ENCODE measurements at places on chromosomes 1 and 21.

DNA sequence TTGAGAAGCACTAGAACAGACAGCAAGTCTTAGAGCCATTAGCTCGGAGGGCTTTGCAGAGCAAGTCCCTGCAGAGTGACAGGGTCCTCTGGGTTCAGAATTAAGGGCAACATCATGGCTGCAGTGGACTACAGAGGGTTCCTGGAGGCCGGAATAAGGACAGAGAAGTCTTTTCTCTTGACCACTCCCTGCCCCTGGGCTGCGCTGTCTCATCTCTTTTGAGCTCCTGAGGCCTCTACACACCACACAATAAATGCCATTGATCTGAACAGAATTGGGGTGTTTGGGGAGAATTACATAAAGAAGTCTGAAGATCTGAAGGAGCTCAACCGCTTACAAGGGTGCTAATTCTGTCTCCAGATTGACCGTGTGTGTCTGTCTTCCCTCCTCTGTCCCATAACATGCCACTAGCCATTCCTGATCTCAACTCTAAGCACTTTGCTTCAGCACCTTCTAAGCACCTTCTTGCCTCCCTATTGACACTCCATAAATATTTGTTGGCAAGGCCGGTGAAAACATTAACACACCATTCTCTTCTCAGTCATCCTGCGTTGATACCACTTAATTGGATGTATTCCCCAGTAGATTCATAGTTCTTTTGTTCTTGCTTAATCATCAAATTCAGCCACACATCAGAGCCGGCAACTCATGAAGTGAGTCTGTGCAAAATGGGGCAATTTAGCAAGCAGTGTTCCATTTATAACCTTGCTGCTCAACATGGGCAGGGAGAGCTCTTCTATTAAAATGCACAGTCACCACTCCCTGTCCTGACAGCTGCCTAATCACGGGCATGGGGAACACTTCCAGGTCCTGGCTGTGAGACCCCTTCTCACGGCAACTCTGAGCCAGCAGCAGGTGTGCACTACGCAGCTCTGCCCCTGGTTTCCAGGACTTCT is 49.7 kb downstream of the NMNAT2 start:
- DNase-seq = no peak

GRCh38 chr1:164969253-164969652 is 387.3 kb downstream of the LMX1A start:
- DNase-seq = no peak

GRCh38 chr1:186518395-186518794 is 57.5 kb upstream of the PDC start:
- DNase-seq = no peak

GRCh38 chr1:41609166-41609883 is 124.8 kb upstream of the EDN2 start:
- DNase-seq = no peak

- no peak for DNase-seq
Measured at GRCh38 chr1:213138391-213138790, 87.3 kb downstream of the RPS6KC1 start.

GRCh38 chr21:27320868-27321267 is 354.0 kb upstream of the ADAMTS5 start:
- DNase-seq = no peak

DNA sequence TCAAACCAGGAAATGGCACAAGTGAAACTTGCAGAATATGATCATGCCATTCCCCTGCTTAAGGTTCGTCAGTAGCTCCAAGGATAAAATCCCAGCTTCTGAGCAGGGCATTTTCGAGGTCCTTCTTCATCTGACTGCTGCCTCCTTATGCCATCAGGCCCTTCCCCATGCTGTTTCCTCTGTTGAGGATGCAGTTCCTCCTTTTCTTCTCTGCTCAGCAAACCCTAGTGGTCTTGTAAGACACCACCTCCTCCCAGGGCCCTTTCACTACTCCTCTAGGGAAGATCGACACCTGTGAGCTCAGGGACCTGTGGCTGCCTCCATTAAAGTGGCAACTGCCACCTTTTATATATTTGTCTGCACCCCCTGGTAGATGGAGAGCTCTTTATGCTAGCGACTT is 62.1 kb upstream of the JUN start:
- peak; percentile 57 for DNase-seq

GRCh38 chr1:21734526-21734925 is 48.4 kb downstream of the USP48 start:
- DNase-seq = no peak

- peak; percentile 48 for DNase-seq
Measured at GRCh38 chr1:45685308-45686014, 872 bp downstream of the GPBP1L1 start.

GRCh38 chr1:104671684-104672353 is 922.1 kb downstream of the AMY1C start:
- no peak for DNase-seq

DNA sequence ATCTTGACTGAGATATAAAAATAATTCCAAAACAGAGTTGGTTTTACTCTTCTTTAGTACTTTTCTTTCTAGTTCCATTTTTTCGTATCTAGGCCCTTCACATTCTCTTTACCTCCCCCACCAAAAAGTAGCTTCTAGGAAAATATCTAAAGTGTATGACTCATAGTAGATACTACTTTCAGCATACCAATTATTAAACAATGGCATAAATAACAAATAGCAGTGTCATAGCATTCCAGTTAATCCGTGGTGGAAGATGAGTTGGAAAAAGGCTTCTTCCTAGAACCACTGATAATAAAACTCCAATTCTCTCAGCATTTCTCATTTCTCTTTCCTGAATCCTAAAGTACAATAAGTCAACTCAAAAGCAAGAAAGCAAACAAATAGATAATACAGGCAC is 859.0 kb upstream of the B3GALT2 start:
- no peak for DNase-seq

GRCh38 chr1:182263706-182264105 is 127.9 kb downstream of the GLUL start:
- no peak for DNase-seq

DNA sequence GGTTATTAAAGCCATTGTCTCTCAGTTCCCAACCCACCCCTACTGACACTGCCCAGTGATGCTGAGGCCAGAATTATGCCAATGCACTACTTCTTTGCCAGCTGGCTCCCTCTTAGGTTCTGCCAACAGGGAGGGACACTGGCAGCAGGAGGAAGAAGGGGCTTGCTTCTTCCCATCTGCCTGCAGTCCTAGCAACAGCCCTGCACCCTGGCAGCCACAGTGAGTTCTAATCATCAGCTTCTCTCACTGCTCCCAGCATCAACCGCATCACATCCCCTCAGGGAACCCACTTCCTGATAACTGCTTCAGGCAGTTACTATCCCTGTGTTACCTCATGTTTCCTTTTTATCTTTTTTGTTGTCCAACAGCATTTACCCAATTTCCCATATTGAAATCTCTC is 86.2 kb downstream of the UBR4 start:
- DNase-seq = no peak

- no peak for DNase-seq
Measured at GRCh38 chr21:28754862-28755261, 237.8 kb downstream of the LTN1 start.

DNA sequence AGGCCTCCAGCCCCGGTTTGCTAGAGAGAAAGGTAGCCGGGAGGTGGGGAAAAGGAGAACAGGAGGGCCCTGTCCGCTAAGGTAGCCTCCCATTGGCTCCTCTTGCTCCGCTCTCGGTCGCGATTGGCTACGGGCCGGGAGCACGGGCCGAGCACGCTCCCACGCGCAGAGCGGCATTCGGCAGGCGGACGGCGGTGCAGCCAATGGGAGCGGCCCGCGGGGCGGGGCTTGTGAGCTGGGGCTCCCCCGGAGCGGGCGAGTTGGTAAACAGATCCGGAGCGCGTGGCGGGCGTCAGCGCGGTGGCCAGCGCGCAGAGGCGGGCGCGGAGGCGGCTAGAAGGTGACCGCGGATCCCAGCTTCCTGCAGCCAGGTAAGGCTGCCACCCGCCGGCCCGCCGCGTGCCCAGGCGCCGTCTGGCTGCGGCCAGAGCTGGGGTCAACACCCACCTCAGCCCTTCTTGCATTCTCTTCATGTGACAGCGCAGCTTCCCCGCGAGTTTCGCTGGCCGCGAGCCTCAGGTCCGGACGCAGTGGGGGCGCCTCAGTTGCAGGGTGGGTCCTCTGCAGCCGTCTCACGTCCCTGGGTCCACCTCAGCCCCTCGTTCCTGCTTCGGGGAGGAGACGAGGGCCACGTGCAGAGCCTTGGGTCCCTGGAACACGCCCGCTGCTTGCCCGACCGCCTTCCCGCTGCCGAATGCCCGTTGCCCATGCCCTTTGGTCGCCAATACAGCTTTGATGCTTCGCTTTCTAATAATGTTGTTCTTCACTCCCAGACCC is at the start of gene COQ8A:
Gene COQ8A, plus strand, starts transcription at position 266 of the 777 bp plus-strand sequence. CDS start 21,092 bp downstream, outside the sequence.
- peak; percentile 99 for DNase-seq

DNA sequence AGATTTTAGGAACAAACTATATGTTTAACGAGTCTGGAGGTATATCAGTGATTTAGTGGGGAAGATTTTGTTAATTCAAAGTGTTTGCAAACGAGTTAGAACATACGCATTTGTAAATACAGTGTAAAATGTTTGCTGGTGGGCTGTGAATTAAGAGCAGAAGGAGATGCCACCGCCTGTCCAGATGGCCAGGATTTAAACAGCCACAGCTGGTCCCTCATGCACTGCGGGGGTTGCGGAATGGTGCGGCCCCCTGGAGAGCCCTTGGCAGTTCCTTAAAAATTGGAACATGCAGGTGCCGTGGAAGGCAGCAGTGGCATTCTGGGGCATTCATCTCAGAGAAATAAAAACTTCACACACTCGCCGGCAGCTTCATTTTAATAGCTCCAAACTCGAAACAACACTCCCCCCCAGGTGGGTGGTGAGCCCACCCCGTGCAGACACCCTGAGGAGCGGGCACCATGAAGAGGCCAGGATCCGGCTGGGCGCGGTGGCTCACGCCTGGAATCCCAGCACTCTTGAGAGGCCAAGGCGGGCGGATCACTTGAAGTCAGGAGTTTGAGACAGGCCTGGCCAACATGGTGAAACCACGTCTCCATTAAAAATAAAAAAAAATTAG is 3.5 kb upstream of the C1orf159 start:
- DNase-seq = no peak

DNA sequence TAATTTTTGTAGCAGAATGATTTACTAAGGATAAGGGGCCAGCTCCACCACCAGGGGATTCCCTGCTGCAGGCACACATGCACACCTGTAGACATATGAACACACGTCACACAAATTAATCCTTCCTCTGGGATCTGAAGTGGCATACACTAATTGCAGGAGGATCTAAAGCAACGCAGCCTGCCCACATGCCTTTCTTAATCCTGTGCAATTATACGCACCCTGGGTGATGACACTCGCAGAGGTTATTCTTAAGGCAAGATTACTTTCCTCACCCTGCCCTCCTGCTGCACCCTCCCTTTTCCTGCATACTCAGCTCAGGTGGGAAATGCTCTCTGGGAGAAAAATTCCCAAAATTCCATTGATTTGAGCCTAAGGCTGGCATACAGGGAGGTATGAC is 7.5 kb upstream of the LORICRIN start:
- DNase-seq = no peak

- no peak for DNase-seq
Measured at GRCh38 chr1:12208271-12208670, 21.6 kb upstream of the VPS13D start.

GRCh38 chr21:16169102-16169511 is 439.3 kb downstream of the USP25 start:
- DNase-seq = peak; percentile 39

GRCh38 chr1:7771823-7772299 is 765 bp downstream of the VAMP3 start:
- DNase-seq = no peak

- peak; percentile 31 for DNase-seq
Measured at GRCh38 chr1:155940993-155941844, at the start of gene RXFP4. TSS of gene RXFP4 (plus strand) at chr1:155941638. CDS start at chr1:155941710, 72 bp downstream.

GRCh38 chr1:9960706-9961562 is 17.7 kb downstream of the NMNAT1 start:
- DNase-seq = no peak

DNA sequence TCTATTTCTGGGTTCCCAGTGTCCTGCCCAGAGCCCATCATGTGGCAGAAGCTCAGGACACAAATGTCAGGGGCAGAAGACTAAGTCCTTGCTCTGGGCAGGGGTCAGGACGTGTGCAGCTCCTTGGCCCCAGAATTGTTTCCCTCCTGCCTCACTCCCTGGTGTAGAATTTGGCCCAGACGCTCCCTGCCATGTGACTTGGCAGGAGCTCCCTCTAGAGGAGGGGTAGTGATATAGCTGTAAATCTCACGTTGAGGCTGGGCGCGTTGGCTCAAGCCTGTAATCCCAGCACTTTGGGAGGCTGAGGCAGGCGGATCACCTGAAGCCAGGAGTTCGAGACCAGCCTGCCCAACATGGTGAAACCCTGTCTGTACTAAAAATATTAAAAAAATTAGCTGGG is 91.2 kb downstream of the UBIAD1 start:
- peak; percentile 16 for DNase-seq

GRCh38 chr1:234517110-234517802 is 38.3 kb upstream of the TARBP1 start:
- DNase-seq = peak; percentile 67

DNA sequence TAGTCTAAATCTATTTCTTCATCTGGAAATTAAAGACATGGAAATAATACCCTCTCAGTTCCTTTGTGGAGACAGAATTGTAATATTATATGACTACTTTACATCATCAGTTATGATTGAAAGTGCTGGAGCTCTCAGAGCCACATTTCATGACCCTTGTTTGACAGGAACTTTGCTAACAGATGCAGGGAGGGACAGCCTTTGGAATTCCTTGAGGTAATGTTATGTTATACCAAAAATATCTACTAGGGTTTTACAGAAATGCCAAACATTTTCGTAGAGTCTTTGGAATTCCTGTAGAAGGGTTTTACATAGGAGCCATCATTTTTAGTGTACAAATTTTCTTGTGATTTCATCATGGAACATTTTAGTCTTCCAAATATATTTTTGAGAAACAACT is 57.4 kb upstream of the ADAMTS5 start:
- DNase-seq = no peak

GRCh38 chr1:171438441-171438840 is 46.9 kb upstream of the PRRC2C start:
- no peak for DNase-seq

GRCh38 chr1:160905617-160905989 is 20.6 kb upstream of the ITLN1 start:
- no peak for DNase-seq

GRCh38 chr1:28110555-28110954 is 22.1 kb upstream of the EYA3 start:
- DNase-seq = peak; percentile 89

GRCh38 chr1:119550381-119550780 is 43.4 kb downstream of the HSD3B1 start:
- no peak for DNase-seq

DNA sequence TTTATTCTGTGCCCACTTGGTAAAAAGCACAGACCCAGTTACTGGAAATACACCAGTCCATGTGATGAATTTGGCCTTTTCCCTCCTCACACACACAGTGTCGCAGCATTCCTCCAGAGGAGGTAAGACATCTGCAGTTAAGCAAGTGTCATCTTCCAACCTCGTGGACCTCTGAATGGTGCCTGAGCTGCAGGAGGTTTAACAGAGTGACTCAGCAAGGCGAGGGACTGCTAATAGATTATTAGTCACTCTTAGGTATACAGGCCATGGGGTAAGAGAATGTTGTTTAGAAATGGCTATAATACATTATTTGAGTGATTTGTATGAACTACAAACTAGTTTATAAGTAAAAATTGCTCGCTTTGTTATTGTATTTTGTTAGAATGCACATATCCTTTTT is 8.6 kb upstream of the LRRC8B start:
- peak; percentile 27 for DNase-seq

- peak; percentile 65 for DNase-seq
Measured at GRCh38 chr1:15177710-15178166, 24.2 kb downstream of the TMEM51 start.
